T-helper 17 cell (primary cell): ENCODE measurements at places on chromosomes 11 and 22. TPM values are rescaled to one million over a fixed set of nuclear protein-coding genes. Genes with fewer than 3 reads are reported as not detected.

GRCh38 chr11:72686639-72687220 is 12.5 kb upstream of the PDE2A start:
- no peak for DNase-seq

GRCh38 chr22:42752230-42752746 is 31.6 kb upstream of the A4GALT start:
- DNase-seq: no peak

- DNase-seq: no peak
Observed at GRCh38 chr22:50058906-50059880, 1.1 kb upstream of the TTLL8 start.

The MAPK11 gene
- 13.2 TPM for total RNA-seq

The FCHSD2 gene
- total RNA-seq: 45.0 TPM

DNA sequence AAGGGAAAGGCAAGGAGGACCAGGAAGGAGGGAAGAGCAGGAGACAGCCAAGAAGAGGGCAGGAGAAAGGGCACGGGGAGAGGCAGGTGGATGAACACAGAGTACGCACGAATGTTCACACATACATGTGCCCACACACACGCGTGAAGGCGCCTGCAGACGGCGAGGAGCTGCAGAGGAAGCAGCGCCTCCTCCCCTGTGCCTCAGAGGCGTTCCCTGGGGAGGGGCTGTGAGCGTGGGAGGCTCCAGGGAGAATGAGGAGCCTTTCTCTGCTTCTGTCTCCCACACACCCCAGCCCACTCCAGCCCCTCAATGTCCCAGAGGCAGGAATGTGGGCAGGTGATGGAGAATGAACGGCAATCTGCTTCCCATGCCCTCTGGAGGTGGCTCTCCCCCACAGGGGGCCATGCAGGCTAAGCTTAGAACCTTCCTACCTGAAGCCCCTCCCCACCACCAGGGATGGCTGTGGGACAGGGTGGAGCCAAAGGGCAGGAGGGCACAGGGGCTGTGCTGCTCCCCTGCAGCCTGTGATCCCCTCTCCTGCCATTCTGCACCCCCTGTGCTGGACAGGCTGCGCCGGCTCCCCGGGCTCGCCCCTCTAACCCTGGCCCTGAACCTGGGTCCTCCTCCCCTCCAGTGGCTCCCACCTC is 25.3 kb downstream of the PPM1F start:
- DNase-seq: no peak

DNA sequence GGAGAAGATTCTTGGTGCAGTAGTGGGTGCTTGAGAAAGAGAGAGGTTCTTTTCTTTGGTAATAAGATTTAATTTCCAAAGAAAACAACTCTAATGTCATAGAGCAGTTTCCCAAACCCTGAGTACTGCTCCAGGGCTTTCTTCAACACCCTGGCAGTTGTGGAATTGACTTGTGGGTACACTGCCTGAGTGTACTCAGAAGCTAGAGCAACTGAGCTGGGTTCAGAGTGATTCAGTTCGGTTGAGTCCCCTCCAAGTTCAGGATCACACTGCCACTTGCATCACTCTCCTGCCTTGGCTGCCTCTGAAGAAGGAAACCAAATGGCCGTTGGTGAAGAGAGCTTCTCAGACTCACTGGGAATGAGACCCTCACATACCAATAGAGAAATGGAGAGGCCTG is 5.3 kb downstream of the DMC1 start:
- no peak for DNase-seq

DNA sequence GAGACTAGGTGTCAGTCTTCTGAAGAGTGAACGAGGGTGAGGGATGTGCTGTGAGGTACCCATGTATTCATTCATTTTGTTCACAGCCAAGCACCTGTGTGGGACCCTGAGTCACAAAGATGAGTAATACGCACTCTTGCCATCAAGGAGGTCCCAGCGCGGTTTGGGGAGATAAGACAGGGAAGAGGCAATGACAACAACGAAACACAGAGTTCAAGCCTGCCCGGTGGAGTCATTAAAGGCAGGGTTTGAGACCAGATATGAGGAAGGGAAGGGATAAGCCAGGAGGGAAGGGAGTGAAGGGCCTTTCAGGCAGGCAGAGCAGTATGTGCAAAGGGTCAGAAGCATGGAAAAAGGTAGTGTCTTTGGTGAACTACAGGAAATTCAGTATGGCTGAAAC is 4.6 kb downstream of the DCHS1 start:
- no peak for DNase-seq

GRCh38 chr11:74037309-74037708 is 28.4 kb upstream of the UCP3 start:
- no peak for DNase-seq

The CD3E gene
- total RNA-seq: 511 TPM

DNA sequence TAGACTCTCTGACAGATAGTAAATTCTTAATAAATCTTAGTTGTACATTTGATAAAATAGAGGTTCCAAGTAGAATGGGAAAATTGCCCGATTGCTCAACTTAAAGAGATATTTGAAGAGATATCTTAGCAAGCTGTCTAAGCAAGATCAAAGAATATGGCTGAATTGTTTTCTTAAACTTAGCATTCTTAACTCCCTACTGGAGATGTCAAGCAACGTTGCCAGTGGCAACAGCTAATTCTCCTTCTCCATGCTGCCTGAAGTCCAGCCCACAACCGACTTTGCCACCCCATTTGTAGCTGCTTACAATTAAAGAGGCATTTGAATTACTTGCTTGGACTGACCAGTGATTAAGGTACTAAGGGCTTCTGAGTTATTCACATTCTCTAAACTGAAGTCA is 94.4 kb downstream of the FAM181B start:
- DNase-seq: no peak

DNA sequence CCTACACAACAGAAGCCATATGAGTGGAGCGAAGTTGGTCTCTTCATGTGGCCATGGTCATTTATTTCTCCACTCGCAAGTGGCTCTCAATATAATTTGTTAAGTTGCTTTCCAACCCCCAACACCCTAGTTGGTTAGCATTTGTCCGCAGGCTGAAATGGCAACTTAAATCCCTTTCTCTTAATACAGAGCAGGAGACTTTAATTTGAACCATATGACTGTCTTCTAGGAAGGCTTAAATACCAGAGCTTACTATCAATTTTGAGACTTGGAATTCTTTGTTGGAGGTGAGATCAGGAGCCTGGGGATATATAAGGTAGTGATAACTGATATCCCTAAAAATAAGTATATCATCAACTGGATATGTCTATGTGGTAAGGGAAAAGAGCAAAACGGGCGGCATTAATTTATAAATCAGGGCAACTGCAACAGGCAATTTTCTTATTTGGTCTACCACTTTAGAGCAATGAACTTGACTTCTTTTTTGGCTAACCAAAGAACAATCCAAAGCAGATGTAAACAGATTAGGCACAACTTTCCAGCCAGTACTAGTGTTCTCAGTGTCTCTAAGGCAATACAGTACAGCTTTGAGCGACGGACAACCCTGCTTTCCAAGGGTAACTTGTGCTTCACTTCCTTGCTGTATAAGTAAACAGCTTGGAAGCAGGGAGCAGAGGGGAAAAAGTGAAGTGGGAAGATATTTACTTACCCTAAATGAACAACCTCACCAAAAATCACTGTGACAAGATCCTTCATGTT is 74.7 kb upstream of the APOA1 start:
- DNase-seq: no peak

The SEPTIN3 gene
- total RNA-seq: not detected

GRCh38 chr11:35380603-35381002 is 38.8 kb downstream of the SLC1A2 start:
- no peak for DNase-seq

DNA sequence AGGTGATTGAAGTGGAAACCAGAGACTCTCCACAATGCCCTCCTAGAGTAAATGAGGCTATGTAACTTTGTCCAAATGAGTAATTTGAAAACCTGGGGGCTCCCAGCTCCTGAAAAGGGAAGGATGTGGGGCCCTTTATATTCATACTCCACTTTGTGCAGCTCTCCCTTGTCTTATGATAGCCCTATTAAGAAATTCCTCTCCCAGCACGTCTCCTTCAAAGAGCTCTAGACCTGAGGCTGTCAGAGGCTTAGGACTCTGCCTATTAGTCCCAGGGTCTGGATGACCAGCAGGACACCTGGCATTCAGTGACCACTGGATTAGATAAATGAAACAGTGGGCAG is 2.1 kb downstream of the SLC43A1 start:
- no peak for DNase-seq

- no peak for DNase-seq
Observed at GRCh38 chr11:61833926-61834277, 5.8 kb downstream of the FADS2 start.

- DNase-seq: no peak
Observed at GRCh38 chr11:6568191-6568918, 35.1 kb downstream of the RRP8 start.

DNA sequence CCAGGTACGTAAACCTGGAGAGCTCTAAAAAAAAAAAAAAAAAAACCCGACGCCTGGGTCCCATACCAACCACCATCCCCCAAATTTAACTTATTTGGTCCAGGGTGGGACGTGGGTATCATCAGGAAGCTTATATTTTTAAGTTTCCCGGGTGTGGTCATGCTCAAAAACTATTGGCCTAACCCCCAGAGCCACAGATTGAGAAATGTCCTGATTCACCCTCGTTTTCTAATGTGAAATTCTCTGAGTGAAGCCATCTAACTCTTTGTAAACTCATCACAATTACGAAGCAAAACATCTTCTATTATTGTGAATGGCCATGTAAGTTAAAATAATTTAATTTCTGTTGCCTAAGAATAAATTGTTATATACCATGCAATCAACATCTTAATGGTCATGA is 29.6 kb downstream of the PAK1 start:
- DNase-seq: no peak

The MS4A4E gene
- total RNA-seq: 0.47 TPM

- DNase-seq: no peak
Observed at GRCh38 chr11:109037856-109038780, 373.2 kb downstream of the DDX10 start.

The GGA1 gene
- total RNA-seq: 70.5 TPM

GRCh38 chr22:42178910-42179519 is 48.4 kb upstream of the CYP2D6 start:
- no peak for DNase-seq

DNA sequence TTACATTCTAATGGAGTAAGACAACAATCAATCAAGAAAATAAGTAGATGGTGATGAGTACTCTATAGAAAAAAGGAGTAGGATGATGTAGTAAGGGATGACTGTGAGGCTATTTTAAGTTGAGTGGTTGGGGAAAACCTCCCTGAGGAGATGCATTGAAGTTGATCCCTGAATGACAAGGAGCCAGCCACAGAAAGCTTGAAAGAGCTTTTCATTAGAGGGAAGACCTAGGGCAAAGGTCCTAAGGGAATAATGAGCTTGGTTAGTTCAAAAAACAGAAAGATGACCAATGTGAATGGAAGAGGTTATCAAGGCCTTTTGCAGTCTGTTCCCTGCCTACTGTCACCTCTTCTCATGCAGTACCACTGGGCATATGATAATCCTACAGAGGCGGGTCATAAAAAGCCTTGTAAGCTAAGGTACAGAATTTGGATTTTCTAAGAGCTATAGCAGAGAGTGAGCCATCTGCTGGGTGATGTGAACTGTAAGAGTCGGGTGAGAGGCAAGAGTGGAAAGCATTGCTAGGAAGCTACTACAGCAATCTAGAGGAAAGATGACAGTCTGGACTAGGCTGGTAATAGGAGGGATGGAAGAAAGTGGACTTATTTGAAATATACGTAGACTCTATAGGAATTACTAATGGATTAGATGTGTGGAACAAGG is 3.1 kb downstream of the PPP2R1B start:
- DNase-seq: no peak

GRCh38 chr11:20112291-20113148 is 47.8 kb downstream of the DBX1 start:
- DNase-seq: no peak

The CHEK2 gene
- total RNA-seq: 8.3 TPM

The CSNK1E gene
- 174 TPM for total RNA-seq

DNA sequence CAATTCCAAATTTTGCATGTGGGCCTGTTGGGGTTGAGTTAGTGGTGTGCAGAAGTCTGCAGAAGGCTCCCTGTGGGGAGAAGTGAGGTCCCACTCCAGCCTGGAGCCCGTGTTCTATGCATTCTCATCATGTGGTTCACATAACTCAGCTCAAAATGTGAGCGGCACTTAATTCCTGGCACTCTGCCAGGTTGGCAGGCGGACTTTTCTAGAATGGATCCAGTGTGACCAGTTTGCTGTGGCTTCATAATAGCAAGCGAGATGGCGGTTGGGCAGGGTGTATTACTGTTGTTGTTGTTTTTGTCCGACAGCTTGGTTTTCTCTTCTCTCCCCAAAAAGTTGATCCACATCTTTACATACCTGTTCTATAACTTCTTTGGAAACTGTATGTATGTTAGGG is 146.8 kb upstream of the TTC12 start:
- DNase-seq: no peak

DNA sequence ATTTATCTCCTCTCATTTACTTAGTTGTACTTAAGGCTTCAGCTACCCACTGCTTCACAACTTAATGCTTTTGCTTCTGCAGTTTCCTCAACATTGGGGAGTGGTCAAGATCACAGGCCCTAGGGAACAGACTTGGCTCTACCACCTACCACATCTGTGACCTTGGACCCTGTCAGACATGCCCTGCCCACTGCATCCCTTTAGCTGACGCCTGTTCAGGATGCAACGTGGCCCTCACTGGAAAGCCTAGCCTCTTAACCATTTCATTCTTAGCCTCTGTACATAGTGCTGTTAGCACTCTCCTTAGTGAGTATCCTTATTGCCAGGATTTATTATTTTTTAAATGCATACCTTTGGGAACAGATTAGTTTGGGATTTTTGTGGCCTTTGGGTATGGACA is 34.4 kb downstream of the TNRC6B start:
- DNase-seq: no peak

The CENPM gene
- 28.3 TPM for total RNA-seq

The ISX gene
- not detected for total RNA-seq

The TENM4 gene
- total RNA-seq: 0.31 TPM

The FAM227A gene
- total RNA-seq: 0.77 TPM

The OR56A1 gene
- not detected for total RNA-seq

DNA sequence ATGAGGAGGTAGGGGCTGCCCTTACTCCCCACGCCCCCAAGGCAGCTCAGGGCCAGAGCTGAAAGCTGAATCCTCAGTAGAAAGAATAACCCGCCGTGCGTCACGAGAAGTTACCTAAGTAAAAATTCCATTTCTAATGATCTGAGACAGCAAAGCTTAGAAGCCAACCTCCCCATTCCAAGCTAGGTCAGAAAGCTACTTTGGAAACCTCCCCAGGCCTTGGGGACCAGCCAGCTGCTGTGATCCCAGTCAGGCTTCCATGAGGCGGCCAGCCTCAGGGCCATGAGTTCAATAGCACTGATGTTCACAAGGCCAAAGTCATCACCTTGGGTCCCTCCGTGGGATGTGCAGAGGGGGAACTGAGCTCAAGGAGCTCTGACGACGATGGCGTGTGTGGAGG is 6.9 kb downstream of the SHISAL1 start:
- no peak for DNase-seq

The BBOX1 gene
- total RNA-seq: not detected

- no peak for DNase-seq
Observed at GRCh38 chr22:19440411-19441195, 6.9 kb downstream of the C22orf39 start.

GRCh38 chr22:18096823-18097222 is 13.8 kb upstream of the TUBA8 start:
- no peak for DNase-seq

The TLCD5 gene
- total RNA-seq: 0.10 TPM

GRCh38 chr11:10653946-10654810 is 39.4 kb downstream of the IRAG1 start:
- DNase-seq: peak; percentile 11

The TOMT gene
- not detected for total RNA-seq

The HEPN1 gene
- total RNA-seq: not detected

GRCh38 chr22:42820045-42820763 is 36.9 kb downstream of the ARFGAP3 start:
- DNase-seq: no peak
